T-helper 17 cell (primary cell): ENCODE measurements at places on chromosomes 2 and 18. TPM values are rescaled to one million over a fixed set of nuclear protein-coding genes. Genes with fewer than 3 reads are reported as not detected.

Gene GPR39
- 0.10 TPM for total RNA-seq

DNA sequence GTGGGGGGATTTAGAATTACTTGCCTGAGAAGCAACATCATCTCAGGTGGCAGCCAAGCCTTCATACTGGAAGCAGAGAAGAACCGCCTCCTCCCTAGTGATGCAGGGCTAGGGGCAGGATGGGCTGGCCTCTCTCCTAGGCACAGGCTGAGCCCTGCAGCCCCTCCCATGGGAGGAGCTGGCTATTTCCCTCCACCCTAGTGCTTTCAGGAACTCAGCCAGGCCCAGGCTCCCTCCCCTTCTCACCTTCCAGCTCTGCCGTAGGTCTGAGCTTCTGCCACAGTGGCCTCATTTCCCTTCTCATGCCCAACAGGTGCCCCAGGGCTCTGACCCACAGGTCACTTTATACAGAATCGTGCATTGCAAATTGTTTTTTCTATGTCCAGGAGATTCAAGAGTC is 31.0 kb downstream of the CENPA start:
- peaks cover 65% of the 10 kb centered on the region for H3K27me3 ChIP-seq
- H3K4me1 ChIP-seq, result peaks cover 11% of the 10 kb centered on the region
- H3K27ac ChIP-seq, result no peak overlapping the region
- DNase-seq, result no peak

DNA sequence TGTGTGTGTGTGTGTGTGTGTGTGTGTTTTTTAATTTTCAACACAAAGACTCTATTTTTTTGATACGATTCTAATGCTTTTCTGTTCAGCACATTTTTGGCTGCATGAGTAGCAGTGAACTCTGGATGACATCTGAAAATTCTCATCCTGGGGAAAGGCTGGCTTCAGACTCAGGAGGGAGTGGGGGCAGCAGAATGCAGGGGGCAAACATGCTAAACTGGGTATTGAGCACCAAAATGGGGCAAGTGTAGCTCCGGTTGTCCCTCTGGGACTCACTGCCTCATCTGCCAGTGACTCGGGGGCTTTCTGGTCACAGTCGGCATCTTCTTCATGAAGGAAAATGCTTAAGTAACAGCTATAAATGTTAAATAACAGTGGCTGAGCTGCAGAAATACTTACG is 116.8 kb upstream of the PID1 start:
- no peaks in the 10 kb centered on the region for H3K27me3 ChIP-seq
- no peak for DNase-seq
- no peaks in the 10 kb centered on the region for H3K4me1 ChIP-seq
- H3K4me3 ChIP-seq, result no peak overlapping the region

- H3K4me3 ChIP-seq, result peak overlapping the region; percentile 100
- H3K36me3 ChIP-seq, result peaks cover 3% of the 10 kb centered on the region
- H3K27me3 ChIP-seq, result no peaks in the 10 kb centered on the region
Observed at GRCh38 chr2:65228263-65228750, 676 bp downstream of the ACTR2 start.

DNA sequence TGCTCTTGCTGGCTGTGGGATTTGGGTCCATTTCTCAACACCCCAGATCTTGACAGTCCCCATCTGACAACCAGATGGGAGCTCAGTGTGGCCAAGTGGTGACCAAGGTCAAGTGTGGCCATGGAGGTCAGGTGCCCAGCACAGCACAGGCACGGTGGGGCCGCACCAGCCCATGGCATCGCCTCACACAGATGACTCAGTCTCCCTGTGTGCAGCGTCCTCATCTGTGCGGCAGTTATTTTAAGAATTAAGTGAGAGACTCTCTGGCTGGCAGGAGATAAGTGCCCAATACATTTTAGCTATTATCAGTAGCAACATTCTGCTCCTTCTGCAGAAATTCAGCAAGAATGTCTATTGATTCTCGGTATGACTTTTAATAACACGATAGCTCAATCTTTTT is 167.2 kb downstream of the DDX1 start:
- no peak for DNase-seq
- H3K4me3 ChIP-seq, result no peak overlapping the region
- H3K27me3 ChIP-seq, result peaks cover 13% of the 10 kb centered on the region
